ENCODE measurements at places on chromosomes 1 and 21.

GRCh38 chr1:61687901-61688300, 37.0 kb downstream of the TM2D1 start:
- no peak for DNase-seq

DNA sequence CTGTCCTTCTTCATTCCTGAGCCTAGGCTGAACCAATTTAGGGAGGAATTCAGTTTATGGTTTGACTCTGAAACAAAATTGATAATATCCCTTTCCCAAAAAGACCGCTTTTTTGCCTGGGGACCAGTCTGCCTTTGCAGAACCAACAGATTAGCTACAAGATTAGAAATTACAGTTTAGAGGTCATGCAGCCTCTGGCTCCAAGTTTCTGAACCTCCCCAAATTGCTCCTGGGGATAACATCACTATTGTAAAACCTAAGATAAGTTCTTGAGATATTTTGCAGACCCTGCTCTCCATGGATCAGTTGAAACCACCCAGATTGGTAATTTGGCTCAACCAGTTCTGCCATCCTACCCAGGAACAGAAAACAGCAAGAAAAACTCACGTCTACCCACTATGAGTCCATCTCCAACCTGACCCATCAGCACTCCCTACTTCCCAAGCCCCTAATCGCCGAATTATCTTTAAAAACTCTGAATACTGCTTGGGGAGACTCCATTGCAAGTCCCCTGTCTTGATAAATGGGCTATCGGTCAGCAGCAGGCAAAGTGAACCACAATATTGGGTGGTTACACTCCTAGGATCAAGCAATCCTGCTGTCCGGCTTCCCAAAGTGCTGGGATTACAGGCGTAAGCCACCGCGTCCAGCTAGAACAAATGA, 605 bp upstream of the RABGGTB start:
- DNase-seq: no peak

GRCh38 chr1:207810606-207811295, 58.9 kb downstream of the CD46 start:
- no peak for DNase-seq

- no peak for DNase-seq
These were observed 47.0 kb downstream of the NEK2 start for GRCh38 chr1:211628417-211628816.

- DNase-seq: no peak
These were observed 179.3 kb downstream of the VAV3 start for GRCh38 chr1:107785496-107786202.

- no peak for DNase-seq
These were observed 3.2 kb downstream of the COL16A1 start for GRCh38 chr1:31700468-31701090.

DNA sequence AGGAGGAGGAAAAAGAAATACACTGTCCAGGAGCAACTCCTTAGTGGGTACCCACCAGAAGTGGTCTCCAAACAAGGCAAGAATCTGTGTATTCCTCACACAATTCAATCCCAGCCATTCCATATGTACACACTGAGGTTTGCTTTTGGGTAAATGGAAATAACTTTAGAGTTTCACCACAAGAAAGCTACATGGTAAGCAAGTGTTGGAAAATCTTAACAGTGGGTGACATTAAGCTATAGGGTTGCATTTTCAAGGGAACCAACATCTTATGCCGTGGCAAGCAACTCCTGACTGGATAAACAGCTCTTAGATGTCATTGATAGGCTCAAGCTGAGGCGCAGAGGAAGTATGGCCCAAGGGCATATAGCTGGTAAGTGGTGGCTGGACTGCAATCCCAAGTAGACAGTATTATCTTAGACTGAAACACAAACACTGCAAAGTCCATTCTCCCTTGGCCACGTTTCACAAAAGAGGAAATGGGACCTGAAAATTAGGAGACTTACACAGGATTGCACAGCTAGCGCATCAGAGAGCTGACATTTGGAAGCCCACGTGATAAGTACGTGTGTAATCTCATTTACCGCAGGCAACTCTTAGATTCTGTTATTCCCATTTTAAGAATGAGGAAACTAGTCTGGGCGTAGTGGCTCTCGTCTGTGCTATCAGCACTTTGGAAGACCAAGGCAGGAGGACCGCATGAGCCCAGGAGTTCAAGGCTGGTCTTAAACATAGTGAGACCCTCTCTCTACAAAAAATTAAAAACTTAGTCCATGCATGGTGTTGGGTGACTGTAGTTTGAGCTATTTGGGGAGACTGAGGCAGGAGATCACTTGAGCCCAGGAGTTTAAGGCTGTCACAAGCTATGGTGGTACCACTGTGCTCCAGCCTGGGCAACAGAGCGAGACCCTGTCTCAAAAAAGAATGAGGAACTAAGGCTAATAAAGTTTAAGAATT, 4.0 kb upstream of the BRWD1 start:
- DNase-seq: no peak

GRCh38 chr1:11337580-11338073, 64.6 kb downstream of the UBIAD1 start:
- peak; percentile 71 for DNase-seq

- no peak for DNase-seq
These were observed 40.7 kb downstream of the CHODL start for GRCh38 chr21:18285379-18285778.

DNA sequence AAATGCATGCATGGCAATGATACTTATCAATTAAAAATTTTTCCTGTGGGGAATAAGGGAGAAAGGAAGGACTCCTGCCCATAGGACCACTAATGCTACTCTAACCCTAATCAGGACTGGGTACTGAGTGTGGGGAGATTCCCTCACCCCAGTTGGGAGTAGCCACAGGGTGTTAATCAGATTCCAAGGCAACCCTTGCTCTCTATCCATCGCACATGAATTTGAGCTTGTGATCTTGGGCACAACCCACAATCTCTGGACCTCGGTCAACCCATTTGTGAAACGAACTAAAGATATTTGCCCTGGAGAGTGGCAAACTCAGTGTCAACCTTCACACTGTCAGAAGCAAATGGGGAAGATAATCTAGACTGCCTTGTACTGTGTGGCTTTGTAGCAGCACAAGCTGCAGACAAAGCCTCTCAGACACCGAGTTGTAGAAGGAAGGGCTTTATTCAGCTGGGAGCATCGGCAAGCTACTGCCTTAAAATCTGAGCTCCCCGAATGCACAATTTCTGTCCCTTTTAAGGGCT, 69.5 kb downstream of the SERINC2 start:
- no peak for DNase-seq

GRCh38 chr1:165595246-165595938, 35.6 kb upstream of the MGST3 start:
- no peak for DNase-seq

- DNase-seq: no peak
These were observed 33.2 kb upstream of the PRSS38 start for GRCh38 chr1:227782226-227782625.

DNA sequence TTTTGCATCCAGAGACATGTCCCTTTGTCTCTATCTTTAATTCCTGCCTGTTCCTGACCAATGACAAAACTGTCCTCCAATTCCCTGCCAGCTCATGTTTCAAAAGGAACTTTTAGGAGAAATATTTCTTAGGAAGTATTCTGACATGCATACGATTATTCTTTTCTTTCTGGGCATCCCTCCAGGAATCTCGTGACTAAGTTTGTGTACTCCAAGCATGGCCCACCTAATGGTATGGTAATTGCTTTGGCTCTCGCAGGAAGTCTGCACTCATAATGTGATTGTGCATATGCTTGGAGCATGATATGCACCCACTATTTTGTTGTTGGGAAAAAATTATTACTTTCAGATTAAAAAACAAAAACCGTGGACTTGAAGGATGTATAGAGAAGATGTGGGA, 256.4 kb downstream of the PRDM2 start:
- DNase-seq: no peak

DNA sequence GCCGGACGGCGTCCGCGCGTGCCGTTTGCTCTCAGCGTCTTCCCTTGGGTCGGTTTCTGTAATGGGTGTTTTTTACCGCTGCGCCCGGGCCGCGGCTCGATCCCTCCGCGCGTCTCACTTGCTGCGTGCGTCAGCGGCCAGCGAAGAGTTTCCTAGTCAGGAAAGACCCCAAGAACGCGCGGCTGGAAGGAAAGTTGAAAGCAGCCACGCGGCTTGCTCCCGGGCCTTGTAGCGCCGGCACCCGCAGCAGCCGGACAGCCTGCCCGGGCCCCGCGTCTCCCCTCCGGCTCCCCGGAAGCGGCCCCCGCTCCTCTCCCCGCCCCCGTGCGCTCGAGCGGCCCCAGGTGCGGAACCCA, 159.8 kb downstream of the RUNX1 start:
- peak; percentile 35 for DNase-seq

- no peak for DNase-seq
These were observed 699 bp downstream of the DIPK1A start for GRCh38 chr1:92960395-92961130.

GRCh38 chr1:2049718-2050431, at the start of gene PRKCZ:
Gene PRKCZ, plus strand, starts transcription at chr1:2050411. Its CDS starts 220 bp downstream, at chr1:2050631.
- DNase-seq: peak; percentile 88

DNA sequence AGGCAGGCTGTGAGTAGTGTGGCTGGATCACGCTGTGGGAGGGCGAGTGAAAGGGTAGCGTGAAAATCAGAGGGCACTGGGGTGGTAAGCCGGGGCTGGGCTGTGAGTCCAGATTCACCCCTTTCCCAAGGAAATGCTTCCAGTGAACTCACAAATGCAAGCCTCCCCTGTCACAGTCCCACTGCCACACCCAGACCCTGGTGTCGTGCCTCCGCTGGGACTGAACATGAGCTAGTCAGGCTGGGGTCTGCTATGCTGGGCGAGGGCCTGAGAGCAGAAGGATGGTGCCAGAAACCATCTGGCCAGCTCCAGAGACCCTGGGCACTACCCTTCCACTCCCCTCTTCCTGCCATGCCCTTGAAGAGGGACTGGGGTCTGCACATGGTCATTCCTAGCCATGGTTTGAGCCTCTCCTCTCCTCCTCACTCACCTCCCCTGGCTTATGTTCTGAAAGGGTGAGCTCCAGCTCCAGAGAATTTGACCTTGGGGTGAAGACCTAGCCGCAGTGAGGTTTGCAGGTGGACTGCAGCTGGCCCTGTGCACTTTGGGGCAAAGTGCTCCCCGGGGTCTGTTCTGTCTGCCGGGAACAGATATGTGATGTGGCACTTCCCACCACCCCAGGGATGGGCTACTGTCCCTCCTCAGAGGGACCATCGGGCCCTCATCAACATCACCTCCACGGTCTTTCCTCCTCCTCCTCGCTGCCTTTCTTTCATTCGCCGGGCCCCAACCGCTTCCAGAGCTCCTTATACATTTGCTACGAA, 365.6 kb downstream of the RPS6KC1 start:
- no peak for DNase-seq

- DNase-seq: no peak
These were observed 85.0 kb downstream of the MRPL37 start for GRCh38 chr1:54284781-54285529.

- DNase-seq: peak; percentile 24
These were observed 131.8 kb upstream of the NGF start for GRCh38 chr1:115469703-115470476.

DNA sequence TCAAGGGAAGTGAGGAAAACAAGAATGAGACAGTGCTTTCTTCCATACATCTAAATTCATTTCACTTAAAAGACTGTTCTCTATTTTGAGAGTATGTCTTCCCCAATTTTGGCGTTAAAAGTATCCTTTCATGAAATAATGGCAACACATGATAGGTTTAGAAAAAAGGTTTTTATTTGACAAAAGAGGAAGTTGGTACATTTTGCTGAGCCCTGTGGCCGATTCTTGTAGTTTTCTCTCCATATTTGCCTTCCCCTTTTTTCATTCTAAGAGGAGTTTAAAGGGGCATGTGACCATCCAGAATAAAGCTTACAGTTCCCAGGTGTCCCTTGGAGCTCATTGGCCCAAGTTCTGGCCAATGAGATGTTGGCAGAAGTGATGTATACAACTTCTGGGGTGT, 140.4 kb upstream of the KCNE2 start:
- DNase-seq: no peak

DNA sequence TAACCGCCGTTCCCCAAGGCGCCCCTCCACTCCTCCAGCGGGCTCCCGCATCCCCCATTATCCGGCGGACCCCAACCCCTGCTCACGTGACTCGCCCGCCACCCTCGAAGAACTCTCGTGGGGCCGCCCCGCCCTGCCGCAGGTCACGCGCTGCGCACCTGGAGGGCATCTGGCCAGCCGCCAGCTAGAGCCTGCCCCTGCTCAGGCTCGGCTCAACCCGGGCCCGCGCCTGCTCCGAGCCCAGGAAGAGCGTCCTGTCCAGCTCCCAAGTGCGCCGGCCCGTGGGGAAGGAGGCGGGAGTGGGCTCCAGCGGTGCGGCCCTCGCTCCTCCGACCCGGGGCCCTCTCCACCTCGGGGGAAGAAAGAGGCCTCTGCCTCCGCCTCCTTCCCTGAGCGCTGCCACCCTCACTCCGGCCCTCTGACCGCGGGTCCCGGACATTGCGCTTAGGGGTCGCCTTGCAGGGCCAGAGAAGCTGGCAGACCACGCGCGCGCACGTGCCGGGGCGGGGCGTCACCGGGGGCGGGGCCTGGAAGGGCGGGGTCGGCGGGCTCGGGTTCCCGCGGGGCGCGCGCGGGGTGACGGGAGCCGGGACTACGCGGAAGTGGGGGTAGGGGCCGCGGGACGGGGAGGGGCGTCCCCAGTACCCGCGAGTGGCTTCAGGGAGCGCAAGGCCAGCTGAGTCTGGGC, 28.4 kb downstream of the HMGN2 start:
- DNase-seq: peak; percentile 90

GRCh38 chr1:51247499-51247898, 11.4 kb downstream of the RNF11 start:
- DNase-seq: no peak

DNA sequence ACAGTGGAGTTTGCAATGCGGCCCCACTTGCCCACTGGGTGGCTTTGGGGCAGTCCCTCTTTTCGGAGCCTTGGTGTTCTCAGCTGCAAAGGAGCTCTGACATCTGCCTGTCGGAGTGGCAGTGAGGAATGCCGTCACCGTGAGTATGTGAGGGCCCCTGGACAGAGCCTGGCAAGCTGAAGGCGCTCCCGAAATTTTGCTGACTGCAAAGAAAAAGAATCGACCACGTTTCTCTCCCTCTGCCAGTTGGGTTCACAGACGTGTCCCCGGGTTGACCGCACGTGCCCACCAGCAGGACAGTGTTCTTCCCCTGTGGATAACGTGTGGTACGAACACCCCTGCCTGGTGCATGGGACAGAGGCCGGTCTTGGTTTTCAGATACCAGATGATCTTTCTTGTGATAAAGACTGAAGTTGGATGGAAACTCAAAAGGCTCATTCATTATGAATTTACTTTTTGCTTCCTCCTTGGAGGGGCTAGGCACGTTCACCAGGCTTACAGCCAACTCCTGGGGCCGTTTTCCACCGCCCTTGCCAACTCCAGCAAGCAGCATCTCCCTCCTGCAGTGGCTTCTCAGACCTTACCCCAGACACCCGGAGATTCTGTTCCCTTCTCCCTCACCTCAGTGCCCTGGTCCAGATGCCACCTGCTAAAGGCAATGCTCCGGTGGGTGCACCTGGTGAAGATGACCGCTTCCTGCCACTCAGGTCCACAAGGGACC, 29.7 kb downstream of the ECE1 start:
- DNase-seq: no peak

Measured in stimulated activated CD4-positive, alpha-beta T cell treated with anti-CD3 and anti-CD28 coated beads, Interleukin-4, amount 100 ng/mL, for 48 hours (primary cell).